Mesendoderm (in vitro differentiated cells): ENCODE measurements at places on chromosomes 7 and 10.

GRCh38 chr10:1003884-1004670, 15.8 kb downstream of the GTPBP4 start:
- no peak for DNase-seq

- DNase-seq: peak; percentile 38
Observed at GRCh38 chr7:77765906-77766800, 32.1 kb downstream of the TMEM60 start.

GRCh38 chr7:121126801-121127534, 138.5 kb downstream of the CPED1 start:
- DNase-seq: no peak

DNA sequence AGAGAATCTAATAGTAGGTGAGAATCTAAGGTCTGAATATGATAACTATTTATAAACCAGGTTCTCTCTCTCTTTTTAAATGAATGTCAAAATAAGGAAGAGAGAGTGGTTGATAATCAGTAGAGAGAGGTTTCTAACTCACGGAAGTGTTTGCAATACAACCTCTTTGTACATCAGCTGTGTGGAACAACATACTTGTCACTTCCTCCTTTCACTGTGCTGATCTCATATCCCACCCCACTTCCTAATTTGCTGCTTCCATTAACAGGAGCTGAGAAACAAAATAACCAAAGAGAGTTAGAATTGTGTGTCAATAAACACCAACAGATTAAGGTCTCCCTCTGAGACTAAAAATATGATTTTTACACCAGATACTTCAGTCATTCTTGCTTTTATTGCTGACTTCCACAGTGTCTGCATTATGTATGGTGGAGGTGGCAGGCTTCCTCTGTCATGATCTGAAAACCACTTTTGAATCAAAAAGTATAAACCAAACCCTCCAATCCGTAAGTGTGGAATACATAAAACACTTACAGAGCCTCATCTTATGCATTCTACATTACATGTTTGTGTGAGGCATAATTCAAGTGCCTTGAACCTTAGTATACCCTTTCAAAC, 25.0 kb downstream of the CACUL1 start:
- DNase-seq: no peak

- no peak for DNase-seq
Observed at GRCh38 chr7:23618241-23618640, 21.1 kb downstream of the CCDC126 start.

DNA sequence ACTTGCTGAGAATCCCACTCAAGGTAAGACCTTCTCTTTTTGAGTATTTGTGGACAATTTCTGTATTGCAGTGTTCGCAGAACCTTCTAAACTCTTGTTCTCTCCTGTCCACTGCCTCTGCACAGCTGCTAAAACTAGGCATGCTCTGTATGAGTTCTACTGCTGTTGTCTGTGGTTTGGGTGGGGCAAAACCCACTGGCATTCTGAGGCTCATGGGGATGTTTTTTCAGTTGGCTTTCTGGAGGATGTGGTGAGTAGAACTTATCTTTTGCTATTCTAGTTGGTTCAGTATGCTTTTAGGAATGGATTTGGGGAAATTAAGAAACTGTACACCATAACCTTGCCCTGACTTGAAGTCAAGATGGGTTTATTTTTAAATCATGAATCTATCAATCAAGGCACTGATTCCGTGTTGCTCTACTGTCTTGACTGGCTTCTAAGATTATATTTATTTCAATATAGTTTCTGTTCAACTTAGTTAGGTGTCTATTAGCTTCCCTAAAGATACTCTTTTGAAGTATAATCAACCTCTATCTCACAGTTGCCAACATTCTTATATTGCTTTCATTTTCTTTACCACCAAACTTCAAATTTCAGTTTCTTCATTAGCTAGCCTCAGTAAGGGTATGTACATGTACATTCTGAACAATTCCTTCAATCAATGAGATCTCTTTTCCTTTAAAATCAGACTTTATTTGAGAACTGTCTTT, 25.0 kb upstream of the C1GALT1 start:
- DNase-seq: no peak

GRCh38 chr10:61888744-61889143, 12.8 kb upstream of the ARID5B start:
- no peak for DNase-seq
